Mammary epithelial cell (primary cell): ENCODE measurements at places on chromosomes 4 and X. TPM values are rescaled to one million over a fixed set of nuclear protein-coding genes. Genes with fewer than 3 reads are reported as not detected.
A peak's percentile ranks its signal among the peaks of the same experiment; 100 is the strongest.

Gene BEX5
- not detected for total RNA-seq

- peak; percentile 15 for DNase-seq
Observed at GRCh38 chrX:140815868-140816267, 106.3 kb downstream of the LINC00632 start.

DNA sequence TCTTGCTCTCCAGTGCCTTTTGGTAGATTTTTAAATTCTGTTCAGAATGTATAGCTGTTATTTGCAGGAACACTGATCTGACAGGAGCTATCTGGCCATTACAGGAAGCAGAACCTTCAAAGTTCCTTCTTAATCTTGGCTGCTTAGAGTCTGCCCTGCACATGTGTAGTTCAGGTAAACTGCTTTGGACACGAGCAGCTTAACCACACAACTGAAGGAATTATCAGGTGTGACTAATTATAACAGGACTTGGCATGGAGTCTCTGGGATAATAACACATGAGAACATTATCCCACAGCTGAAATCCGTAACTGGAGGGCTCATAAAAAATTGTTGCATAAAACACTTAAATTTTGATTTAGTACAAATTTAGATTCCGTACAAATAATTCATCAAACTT, 11.6 kb upstream of the ING2 start:
- DNase-seq: no peak

- no peak for DNase-seq
Observed at GRCh38 chr4:42167709-42168108, 15.3 kb upstream of the BEND4 start.

DNA sequence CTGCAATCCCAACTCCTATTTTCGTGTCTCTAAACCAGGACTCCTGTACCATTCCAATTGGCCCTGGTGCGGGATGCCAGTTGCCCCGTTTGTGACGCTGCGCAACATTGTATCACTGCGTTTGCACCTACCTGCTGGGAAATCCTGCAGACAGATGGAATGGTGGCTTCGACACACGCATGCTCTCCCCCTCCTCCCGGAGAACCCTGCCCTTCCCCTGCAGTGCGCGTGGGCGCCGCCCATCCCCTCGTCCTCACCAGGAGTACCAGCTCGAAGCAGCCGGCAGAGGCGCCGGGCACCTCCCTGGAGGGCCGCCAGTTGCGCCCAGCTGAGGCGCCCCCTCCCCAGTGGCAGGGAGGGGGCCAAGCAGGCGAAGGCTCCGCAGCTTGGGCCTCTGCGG, 1.4 kb downstream of the DGKK start:
- no peak for DNase-seq

DNA sequence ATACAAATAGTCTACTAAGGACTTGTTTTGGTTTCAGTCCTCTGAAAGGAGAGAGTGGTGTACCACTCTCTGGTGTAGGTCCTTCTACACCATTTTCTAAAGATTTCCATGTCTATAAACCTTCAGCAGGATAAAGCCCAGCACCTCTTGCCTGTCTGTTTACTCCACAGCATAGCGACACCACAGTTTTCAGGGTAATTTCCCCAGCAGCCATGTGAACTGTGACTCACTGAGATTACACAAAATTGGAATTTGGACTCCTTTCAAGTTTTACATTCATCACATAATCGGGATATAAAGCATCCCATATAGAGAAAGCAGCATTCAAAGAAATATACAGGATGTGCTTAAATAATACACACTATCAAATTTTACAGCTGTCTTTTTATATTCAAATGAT, 229.6 kb downstream of the PRDM5 start:
- DNase-seq: peak; percentile 90

DNA sequence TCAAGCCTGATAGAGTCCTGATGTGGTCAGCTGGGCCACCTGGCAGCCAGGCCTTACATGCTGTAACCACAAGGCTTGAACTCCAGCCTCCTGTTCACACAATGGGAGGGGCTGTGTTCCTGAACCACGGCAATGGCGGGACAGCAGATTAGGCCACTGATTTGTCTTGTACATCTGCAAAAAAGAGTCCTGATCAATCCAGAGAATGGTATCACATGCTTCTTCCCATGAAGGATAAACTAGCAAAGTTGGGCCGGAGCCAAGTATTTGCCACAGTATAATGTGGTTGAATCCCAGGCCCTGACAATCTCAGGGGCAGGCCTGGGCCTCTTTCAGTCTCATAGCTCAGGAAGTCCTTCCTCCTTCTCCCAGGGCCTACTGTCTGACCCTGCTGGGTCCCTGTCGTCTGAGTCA, 2182.5 kb upstream of the AGA start:
- DNase-seq: no peak

Gene TRPC3
- total RNA-seq: under 0.01 TPM

GRCh38 chr4:58808817-58809216, 1698.6 kb upstream of the IGFBP7 start:
- DNase-seq: no peak

DNA sequence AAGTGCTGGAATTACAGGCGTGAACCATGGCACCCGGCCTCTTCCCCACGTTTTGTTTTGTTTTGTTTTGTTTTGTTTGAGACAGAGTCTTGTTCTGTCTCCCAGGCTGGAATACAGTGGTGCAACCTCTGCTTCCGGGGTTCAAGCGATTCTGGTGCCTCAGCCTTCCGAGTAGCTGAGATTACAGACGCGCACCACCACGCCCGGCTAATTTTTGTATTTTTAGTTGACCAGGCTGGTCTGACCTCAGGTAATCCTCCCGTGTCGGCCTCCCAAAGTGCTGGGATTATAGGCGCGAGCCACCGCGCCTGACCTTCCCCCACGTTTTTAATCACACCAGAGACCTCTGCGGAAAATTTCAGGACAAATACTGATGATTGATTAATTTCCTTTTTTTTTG, 2.2 kb downstream of the ENOPH1 start:
- DNase-seq: no peak

Gene LPAR4
- total RNA-seq: not detected in 2 replicates

Gene SLC26A1
- not detected in 2 replicates for total RNA-seq

- no peak for DNase-seq
Observed at GRCh38 chr4:151841107-151841506, 80.3 kb upstream of the GATB start.

DNA sequence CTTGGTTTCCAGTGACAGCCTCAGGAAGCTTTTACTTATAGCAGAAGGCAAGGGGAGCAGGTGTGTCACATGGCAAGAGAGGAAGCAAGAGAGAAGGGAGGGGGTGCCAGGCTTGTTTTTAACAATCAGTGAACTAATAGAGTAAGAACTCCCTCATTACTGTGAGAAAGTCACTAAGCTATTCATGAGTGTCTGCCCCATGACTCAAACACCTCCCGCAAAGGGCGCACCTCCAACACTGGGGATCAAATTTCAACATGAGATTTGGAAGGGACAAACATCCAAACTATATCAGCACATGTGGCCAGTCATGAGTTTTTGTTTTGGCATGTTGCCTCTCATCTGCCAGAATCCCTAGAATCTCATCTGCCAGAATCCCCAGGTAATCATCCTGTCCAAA, 183.5 kb upstream of the C1QTNF7 start:
- peak; percentile 32 for DNase-seq

DNA sequence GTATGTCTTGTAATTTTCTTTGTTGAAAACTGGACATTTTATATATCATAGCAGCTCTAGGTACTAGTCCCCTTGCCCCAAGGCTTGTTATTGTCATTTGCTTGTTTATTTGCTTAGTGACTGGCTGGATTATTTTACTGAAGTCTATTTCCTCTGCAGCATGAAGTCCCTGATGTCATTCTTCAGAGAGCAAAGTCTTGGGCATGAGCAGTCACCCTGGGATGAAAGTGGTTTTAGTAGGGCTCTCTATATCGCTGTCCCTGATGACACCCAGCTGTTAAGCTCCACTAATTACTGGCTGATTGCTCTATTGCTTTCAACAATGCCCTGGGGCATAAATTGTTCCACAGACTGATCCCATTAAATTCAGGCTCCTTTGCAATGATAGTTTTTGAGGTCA, 113.5 kb upstream of the USP9X start:
- DNase-seq: no peak

DNA sequence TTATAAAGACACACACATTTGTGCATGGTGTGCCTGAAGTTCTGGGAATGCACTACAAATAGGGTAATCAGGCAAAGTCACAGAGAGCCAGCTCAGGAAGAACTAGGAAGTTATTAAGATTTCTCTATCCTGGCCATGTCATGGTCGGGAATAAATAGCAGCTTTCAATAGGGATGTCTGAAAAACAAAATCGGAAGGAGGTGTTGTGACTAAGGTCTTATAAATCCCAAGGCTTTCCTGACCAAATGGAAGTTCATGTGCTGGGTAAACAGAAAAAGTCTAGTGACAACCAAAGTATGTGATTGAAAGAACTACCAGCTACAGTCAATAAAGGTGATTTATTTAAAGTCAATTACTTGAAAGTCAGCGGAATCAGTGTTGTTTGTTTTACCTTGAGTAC, 262.5 kb upstream of the HS3ST1 start:
- no peak for DNase-seq

Gene HEPH
- total RNA-seq: 5.7 and 6.5 TPM in 2 replicates

- DNase-seq: no peak
Observed at GRCh38 chr4:58587856-58588255, 1477.7 kb upstream of the IGFBP7 start.

DNA sequence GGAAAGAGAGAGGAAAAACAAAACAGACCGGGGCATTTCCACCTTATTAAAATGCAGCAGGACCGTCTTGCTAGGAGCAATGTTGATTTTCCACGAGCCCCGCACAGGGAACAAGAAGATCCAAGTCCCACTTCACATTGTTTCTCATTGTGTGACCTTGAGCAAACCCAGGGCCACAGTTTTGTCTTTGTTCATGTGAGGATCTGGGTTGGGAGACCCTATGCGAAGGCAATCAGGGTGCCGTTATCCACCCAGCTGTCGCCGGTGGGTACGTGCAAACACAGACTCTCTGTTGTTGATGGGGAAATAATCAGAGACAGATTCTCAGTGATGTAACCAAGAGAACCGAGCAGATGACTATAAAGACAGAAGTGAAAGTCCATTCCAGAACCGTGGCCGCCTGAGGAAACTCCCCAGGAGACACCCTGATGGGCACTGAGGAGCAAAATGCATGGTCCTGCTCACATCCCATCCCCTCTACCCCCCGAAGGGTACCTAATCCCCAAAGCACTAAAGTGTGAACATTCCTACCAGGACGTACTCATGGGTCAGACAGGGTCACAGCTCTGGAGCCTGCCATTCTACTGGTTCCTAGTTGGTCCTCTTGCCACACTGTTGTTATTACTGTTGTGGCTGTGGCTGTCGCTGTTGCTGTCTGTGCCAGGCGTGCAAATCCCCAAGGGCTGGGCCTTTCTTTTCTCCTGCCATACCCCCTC, 102.7 kb upstream of the RBPJ start:
- DNase-seq: no peak

DNA sequence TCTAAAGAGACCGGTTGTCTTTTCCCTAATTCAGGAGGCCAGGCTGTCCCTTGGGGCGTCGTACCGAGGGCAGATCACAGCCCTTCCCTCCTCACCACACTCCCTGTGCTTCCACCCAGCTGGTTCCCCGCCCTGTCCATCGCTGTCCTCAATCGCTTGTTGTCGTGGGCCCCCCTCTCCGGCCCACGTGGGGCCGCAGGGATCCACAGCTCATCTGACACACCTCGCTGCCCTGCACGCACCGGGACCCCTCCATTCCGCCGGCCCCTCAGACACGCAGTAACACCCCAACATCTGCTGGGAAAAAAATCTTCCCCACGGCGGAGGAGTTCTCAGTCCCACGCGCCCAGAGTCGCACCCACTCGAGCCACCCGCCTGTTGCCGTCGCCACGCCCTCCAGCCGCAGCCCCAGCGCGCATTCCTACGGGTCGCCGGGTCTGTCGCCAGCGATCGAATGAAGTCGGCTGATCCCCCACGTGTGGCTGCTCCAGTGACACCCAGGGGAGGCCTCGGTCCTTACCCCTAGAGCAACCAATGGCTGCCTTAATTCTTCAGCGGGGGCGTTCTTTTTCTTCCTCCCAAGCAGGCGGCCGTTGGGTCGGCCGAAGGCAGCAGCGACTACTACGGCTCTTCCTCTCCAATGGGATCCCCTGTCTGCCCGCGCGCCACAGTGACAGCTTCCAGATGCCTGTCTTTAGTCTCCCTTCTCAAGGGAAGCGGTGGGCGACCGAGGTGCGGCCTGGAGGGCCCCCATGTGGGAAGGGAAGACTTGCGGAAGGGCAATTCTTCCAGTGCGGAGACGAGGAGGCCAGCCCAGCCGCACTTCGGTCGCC, 893 bp upstream of the SEPTIN11 start:
- peak; percentile 73 for DNase-seq

Gene PCDH7
- total RNA-seq: 22.6 and 24.3 TPM in 2 replicates

Gene IRF2
- 22.0 and 23.0 TPM in 2 replicates for total RNA-seq

Gene TRPC5OS
- not detected for total RNA-seq

DNA sequence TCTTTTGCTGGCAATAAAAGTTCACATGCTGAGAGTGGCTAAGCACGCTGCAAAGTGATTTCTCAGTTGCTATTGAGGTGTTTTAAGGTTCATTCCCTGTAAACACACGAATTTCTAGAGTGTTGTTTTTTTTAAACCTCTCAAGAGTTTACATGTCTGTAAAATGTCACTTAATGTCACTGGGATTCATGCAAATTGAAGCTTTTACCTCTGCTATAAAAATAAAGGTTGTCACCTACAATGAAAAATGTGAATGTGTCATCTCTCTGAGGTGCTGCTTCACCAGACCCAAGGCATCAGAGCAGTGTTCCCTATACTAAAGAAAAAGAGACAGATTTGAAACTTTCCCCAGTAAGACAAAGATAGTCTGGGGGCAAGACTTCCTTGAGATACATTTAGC, 127.0 kb downstream of the PPA2 start:
- no peak for DNase-seq

DNA sequence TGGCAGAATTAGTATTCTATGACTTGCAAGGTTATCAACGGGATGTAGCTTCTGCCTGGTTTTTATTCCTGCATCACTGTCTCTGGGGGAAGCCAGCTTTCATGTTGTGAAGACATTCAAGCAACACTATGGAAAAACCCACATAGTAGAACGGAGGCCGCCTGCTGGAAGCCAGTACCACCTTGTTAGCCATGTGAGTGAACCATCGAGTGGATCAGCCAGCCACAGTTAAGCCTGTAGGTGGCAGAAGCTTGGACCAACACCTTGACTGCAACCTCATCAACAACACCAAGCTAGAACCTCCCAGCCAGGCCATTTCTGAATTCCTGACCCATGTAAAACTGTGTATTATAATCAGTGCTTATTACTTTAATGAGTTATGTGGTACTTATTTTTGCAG, 538.2 kb downstream of the KCNIP4 start:
- no peak for DNase-seq

GRCh38 chr4:158915683-158916241, 146.9 kb downstream of the FNIP2 start:
- no peak for DNase-seq

DNA sequence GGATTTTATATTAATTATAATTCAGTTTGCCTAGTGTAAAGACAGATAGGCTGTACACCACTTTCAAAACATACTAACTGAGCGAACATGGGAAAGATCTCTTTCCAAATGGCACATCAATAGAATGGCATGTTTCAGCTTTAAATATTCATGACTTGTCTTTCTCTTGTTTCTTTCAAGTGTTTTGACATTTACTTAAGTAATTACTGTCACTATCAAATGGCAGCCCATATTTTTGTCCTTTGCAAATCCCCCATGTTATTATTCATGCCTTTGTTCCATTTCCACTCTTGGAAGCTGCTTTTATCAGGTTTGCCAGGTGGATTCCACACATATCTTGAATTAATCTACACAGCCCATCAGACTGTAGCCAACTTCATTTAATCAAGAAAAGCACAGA, 89.2 kb upstream of the GLRA2 start:
- DNase-seq: no peak

Gene TCEAL9
- total RNA-seq: 67.2 and 71.1 TPM in 2 replicates

GRCh38 chr4:4791299-4792111, 68.0 kb upstream of the MSX1 start:
- DNase-seq: no peak

Gene CYBB
- under 0.01 TPM for total RNA-seq

Gene CT47A7
- total RNA-seq: not detected in 2 replicates
